SHP77 (cell line): ENCODE measurements at places on chromosomes 2 and 18.

DNA sequence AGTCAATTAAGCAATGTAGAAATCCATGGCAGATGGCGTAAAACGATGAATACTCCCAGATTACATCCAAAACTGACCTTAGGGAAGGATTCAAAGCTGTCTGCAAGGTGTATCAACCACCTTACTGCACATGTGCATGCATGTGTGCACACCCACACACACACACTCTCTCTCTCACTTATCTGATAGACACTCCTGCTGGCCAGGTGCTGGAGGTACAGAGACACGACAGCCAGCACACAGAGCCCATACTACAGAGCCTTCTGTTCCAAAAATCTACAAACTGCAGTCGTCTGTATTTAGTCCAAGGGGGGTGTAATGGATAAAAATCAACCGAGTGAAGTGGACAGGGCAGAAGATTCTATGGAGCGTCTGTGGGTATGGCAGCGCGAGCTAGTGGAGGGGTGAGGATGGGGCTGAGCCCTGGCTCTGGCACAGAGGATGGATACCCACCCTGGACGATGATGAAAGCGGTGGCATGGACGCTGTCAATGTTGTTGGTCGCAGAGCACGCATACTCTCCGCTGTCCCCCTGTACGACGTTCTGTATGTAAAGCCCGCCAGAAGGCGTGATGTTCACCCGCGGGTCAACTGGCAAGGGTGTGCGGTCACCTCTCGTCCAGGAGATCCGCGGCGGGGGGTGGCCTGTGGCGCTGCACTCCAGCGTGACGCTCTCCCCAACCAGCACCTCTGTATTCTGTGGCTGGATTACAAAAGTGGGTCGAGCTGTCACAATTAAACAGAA lies 78.4 kb downstream of the PXDN start:
- no peak for DNase-seq

DNA sequence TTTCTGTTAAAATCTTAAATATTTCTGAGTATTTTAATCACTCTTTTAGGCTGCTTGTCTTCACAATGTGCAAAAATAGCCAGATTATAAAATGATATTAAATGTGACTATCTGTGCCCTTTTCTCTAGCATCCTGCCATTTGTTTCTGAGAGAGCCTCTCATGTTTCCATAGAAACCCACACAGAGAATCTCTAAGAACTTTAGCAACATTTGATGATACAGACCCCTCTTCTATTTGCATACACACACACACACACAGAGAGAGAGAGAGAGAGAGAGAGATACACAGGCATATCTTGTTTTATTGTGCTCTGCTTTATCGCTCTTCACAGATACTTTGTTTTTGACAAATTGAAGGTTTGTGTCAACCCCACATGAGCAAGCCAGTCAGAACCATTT lies 134.5 kb upstream of the DDX18 start:
- no peak for DNase-seq

- DNase-seq, result no peak
Observed at GRCh38 chr2:3172265-3172935, 205.2 kb downstream of the EIPR1 start.

DNA sequence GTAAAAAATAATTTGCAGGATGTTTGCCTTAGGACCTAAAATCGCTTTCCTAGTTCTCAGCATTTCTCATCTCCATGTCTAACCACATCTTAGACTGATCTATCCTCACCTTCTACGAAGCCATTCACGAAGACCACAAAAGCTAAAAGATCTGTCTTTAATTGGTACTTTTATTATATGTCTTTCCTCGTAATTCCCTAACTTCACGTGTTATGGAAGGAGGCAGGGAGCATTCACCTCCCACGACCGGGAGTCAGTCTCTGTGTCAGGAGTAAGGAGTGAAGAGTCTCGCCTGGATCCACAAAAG lies 1.6 kb downstream of the DLGAP1 start:
- DNase-seq, result no peak

- no peak for DNase-seq
Observed at GRCh38 chr2:146817613-146818012, 1027.2 kb upstream of the ACVR2A start.

- no peak for DNase-seq
Observed at GRCh38 chr2:105592288-105592687, 152.4 kb upstream of the NCK2 start.

- DNase-seq, result no peak
Observed at GRCh38 chr2:110173523-110173922, 31.3 kb downstream of the NPHP1 start.

DNA sequence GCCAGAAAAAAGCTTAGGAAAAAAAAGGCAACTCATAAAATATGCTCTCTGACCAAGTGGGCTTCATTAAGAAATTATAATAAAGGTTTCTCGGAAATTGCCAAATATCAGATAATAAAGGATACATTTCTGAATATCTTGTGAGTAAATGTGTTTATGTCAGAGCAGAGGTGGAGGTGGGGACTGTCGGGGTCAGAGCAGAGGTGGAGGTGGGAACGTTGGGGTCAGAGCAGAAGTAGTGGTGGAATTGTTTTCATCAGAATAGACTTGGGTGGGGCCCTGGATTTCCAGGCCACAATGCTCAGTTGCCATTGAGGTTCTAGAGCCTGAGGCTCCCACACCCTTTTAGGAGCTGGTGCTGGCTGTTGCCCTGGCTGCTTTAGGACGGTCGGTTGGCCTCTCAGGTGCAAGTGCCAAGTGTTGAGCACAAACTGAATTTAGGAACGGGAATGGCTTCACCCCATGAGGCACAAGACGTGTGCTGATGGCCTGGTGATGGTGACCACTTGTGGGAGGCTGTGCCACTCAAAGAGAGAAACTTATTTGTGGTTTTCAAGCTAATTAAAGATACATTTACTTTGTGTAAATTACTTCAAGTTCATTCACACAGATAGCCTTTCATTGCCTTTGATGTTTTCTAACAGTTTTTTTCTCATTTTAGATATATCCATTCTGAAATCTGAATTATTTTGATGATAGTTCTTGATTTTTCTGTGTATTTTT lies 131.5 kb downstream of the ATP9B start:
- DNase-seq, result no peak

DNA sequence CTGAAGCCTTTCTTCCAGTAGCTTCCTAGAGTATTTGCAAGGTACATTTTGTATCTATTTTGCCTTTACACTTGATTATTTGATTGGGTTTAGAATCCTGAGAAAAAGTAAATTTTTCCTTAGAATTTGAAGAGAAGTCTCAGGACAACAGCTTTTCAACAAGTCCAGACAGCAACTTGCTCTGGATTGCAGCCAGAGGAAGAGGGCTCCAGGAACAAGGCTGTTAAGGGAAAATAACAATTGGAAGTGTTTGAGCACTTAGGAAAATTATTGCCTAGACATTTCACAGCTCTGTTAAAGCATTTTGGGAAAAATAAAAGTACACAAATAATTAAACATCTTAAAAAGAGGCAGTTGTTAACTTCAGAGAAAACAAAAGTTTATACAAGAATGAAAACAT lies 58.3 kb upstream of the RAPGEF4 start:
- no peak for DNase-seq

GRCh38 chr2:27095745-27096651 lies 9.4 kb downstream of the KHK start:
- DNase-seq, result peak; percentile 56

DNA sequence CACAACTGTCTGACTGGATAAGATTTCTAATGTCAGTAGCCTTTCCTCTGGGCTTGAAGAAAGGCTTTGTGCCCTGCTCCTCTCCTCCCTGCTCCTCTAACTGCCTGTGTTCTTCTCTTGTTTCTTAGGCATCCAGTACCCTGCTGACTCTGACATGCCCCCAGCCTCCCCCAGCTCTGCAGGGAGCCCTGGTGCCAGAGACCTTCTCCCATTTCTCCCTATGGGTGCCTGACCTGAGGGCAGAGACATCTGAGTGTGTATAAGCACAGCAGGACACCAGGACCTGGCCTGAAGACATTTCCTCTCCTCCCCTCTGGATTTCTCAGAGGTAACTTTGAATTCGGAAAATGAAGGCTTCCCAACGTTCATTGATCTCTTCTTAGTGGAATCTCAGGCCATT lies 23.6 kb downstream of the RNF144A start:
- no peak for DNase-seq

GRCh38 chr18:59458575-59458974 lies 99.5 kb upstream of the LMAN1 start:
- DNase-seq, result no peak

GRCh38 chr2:113039158-113039557 lies 13.5 kb downstream of the IL36B start:
- no peak for DNase-seq

- no peak for DNase-seq
Observed at GRCh38 chr2:80252294-80252986, 52.1 kb downstream of the LRRTM1 start.

DNA sequence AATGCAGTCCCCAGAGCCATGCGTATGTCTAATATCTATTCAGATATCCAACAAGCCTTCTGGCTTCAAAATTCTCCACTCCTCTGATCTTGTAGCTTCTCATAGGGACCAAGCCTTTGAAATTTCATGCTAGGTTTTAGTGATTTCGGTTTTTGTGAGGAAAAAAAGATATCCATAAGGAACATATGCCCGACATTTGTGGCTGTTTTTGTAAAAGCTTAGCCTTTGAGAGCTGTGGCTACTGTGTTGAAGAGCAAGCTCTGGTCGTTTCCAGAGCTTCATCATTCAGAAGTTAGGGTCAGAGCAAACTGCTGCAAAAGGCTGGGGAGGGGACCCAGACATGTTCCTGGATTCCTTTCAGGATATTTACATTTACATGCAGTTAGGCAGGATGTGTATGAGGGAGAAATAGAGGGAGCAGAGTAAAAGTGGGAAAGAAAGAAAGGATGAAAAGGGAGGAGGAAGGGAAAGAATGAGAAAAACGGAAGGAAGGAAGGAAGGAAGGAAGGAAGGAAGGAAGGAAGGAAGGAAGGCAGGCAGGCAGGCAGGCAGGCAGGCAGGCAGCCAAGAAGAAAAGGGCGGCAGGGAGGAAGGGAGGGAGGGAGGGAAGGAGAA lies 70.2 kb downstream of the NCKAP5 start:
- DNase-seq, result no peak
